Heart right ventricle (tissue), 16 donors: ENCODE measurements at places on chromosomes 4 and X.
A peak's percentile ranks its signal among the peaks of the same experiment; 100 is the strongest.

- no peak overlapping the region for H3K4me3 ChIP-seq
- H3K27ac ChIP-seq: no peak overlapping the region
- H3K36me3 ChIP-seq: no peaks in the 10 kb centered on the region
- DNase-seq: no peak
- H3K27me3 ChIP-seq: no peaks in the 10 kb centered on the region
Observed at GRCh38 chrX:19137067-19137466, 14.8 kb upstream of the ADGRG2 start.

DNA sequence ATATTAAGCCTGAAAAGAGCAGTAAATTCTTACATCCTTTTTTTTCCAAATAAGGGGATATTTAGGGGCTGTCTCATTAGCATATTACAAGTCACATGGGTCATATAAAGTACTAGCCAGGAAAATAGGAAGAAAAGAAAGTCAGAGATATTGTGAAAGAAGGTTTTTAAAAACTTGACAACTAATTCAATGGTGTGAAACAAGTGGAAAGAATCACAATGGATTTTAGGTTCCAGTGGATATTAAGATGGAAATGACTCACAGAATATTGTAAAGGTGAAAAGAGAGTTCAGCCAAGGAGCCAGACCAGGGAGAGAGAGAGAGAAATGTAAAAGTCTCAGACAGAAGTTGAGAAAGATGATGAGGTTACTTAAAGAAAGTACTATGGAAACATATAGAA lies 297.2 kb downstream of the IQCM start:
- DNase-seq: no peak
- no peaks in the 10 kb centered on the region for H3K4me1 ChIP-seq
- H3K4me3 ChIP-seq: no peak overlapping the region
- no peaks in the 10 kb centered on the region for H3K36me3 ChIP-seq
- H3K27ac ChIP-seq: no peak overlapping the region

GRCh38 chrX:66030505-66031317 lies 9.2 kb downstream of the VSIG4 start:
- H3K27ac ChIP-seq: no peak overlapping the region
- no peaks in the 10 kb centered on the region for H3K36me3 ChIP-seq
- no peaks in the 10 kb centered on the region for H3K4me1 ChIP-seq

- H3K4me1 ChIP-seq: peaks cover 38% of the 10 kb centered on the region
- H3K27me3 ChIP-seq: peaks cover 90% of the 10 kb centered on the region
- peak; percentile 11 for DNase-seq
- H3K27ac ChIP-seq: no peak overlapping the region
Observed at GRCh38 chr4:93828995-93829819, 654 bp downstream of the ATOH1 start.

DNA sequence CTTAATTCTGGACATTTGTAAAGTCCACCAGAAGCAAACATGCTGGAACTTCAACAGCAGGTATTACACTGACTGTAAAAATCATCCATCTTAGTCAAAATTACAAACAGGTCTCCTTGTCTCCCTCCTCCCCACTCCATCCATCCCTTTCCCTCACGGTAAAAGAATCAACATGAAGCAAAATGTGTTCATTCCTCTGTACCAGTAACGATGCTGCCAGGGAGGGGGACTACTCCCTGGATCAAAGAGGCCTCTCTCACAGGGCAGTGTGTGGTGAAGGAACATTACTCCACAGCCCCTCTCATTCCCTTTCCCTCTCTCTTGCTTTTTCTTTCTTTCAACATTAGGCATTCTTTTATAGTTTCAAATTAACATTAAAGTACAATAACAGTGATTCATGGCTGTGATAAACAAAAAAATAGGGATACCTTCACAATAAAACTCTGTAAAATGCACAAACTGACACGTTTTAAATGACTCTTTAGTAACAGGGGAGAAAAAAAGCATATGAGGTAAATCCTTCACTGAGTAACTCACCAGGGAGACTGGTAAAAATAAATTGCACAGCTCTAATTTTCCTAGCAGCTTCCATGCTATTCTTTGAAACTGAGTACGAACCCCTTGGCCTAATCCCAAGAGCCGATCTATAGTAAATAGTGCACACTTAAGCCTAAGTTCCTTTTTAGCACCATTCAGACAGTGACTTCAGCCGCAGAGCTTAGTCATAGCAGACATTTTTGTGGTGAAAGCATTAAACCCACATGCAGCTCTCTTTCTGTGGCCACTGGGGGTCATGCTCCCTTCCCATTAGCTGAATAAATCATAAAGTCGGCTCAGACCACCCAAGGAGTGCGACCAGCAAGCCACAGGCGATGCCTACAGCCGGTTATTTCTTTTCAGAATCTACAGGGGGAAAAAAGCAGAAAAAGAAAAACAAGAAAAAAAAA lies 215.6 kb upstream of the GYPA start:
- H3K27ac ChIP-seq: no peak overlapping the region
- no peaks in the 10 kb centered on the region for H3K4me1 ChIP-seq
- no peaks in the 10 kb centered on the region for H3K27me3 ChIP-seq

DNA sequence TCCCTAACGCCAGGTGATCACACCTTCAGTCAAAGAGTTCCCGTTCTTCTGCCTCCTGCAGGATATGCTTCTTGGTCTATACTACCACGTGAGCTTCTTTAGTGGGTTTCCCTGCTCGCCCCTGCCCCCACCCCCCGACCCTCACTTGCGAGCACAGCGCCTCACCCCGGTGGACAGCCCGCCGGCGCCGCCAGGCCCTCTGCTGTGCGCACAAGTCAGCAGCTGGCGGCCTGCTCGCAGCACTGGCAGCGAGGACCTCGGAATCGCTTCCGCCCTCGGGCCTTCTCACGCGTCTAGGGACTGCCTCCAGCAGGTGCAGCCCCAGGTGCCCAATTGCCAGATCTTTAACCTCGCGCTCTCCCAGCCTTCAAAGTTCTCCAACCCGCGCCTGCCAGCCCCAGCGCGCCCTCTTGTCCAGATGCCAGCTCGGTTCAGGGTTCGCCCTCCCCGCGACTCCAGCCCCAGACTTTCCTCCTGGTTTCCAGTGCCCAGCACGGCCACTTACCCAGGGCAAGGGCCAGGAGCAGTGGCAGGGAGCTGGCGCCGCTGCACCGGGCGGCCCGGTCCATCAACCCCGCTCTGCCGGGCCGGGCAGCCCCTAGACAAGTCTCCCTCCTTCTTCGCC lies 454 bp downstream of the BTC start:
- peak overlapping the region; percentile 57 for H3K4me3 ChIP-seq
- peak; percentile 9 for DNase-seq
- H3K27ac ChIP-seq: no peak overlapping the region
- H3K36me3 ChIP-seq: no peaks in the 10 kb centered on the region
- H3K27me3 ChIP-seq: no peaks in the 10 kb centered on the region

- no peak overlapping the region for H3K27ac ChIP-seq
- no peaks in the 10 kb centered on the region for H3K36me3 ChIP-seq
- H3K4me3 ChIP-seq: no peak overlapping the region
- no peak for DNase-seq
- no peaks in the 10 kb centered on the region for H3K4me1 ChIP-seq
Observed at GRCh38 chrX:19272452-19272851, 71.3 kb upstream of the PDHA1 start.

GRCh38 chr4:25131926-25132325 lies 28.3 kb downstream of the SEPSECS start:
- H3K27me3 ChIP-seq: no peaks in the 10 kb centered on the region
- H3K27ac ChIP-seq: no peak overlapping the region
- no peaks in the 10 kb centered on the region for H3K4me1 ChIP-seq
- H3K4me3 ChIP-seq: no peak overlapping the region
- H3K36me3 ChIP-seq: no peaks in the 10 kb centered on the region
- no peak for DNase-seq

GRCh38 chrX:77527233-77528001 lies 80.2 kb downstream of the FGF16 start:
- no peaks in the 10 kb centered on the region for H3K4me1 ChIP-seq
- H3K27ac ChIP-seq: no peak overlapping the region
- peak; percentile 26 for DNase-seq
- H3K27me3 ChIP-seq: no peaks in the 10 kb centered on the region

DNA sequence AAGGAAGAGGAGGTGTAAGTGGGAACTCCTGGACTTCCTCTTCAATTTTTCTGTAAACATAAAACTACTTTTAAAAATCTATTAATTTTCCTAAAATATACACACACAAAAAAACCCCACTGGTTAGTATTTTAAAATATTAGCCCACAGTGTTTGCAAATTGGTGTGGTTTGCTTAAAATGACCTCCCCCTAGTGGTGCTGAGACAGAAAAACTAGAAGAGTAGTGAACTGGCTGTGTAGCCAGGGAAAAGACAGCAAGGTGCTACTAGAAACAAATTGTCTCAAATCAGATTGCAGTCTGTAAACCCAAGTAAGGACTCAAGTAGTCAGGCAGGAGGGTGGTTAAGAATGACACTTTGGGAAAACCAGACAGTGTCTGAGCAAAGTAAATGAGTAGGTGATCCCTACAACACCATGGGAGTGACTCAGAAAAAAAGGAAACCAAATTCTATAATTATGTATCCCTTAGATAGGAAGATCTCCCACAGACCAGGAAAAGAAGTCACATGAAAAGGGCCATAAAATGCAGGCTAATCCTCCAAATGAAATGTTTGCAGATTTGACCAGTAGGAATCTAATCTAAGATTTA lies 26.0 kb downstream of the AMTN start:
- no peak overlapping the region for H3K4me3 ChIP-seq
- no peaks in the 10 kb centered on the region for H3K4me1 ChIP-seq
- no peak overlapping the region for H3K27ac ChIP-seq
- H3K36me3 ChIP-seq: no peaks in the 10 kb centered on the region
- H3K27me3 ChIP-seq: peaks cover 6% of the 10 kb centered on the region

DNA sequence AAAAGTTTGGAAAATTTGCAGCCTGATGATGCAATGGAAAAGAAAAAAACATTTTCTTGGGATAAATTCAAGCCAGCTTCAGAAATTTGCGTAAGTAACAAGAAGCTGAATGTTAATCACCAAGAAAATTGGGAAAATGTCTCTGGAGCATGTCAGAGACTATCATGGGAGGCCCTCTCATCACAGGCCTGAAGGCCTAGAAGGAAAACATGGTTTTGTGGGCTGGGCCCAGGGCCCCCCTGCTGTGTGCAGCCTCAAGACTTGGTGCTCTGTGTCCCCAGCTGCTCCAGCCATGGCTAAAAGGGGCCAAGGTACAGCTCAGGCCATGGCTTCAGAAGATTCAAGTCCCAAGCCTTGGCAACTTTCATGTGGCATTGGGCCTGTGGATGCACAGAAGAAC lies 1049.8 kb upstream of the GRIA3 start:
- no peak overlapping the region for H3K4me3 ChIP-seq
- no peaks in the 10 kb centered on the region for H3K36me3 ChIP-seq
- no peaks in the 10 kb centered on the region for H3K4me1 ChIP-seq
- no peaks in the 10 kb centered on the region for H3K27me3 ChIP-seq
- DNase-seq: no peak

- no peaks in the 10 kb centered on the region for H3K4me1 ChIP-seq
- no peak overlapping the region for H3K27ac ChIP-seq
- H3K27me3 ChIP-seq: no peaks in the 10 kb centered on the region
- no peaks in the 10 kb centered on the region for H3K36me3 ChIP-seq
Observed at GRCh38 chr4:121421594-121421993, 40.8 kb upstream of the QRFPR start.

DNA sequence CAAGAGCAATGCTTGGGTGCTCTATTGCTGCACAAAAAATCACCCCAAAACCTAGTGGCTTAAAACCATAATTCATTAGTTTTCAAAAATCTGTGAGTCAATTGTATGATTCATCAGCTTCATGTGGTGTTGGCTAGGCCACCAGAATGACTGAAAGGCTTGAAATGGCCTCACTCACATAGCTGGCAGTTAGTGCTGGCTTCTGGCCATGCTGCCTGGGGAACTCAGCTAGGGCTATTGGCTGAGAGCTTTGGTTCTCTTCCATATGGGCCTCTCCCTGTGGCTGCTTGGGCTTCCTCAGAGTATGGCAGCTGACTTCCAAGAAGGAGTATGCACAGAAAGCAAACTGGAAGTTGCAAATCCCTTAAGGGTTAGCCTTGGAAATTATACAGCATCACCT lies 3.1 kb upstream of the MTMR1 start:
- DNase-seq: no peak
- no peak overlapping the region for H3K4me3 ChIP-seq

GRCh38 chr4:88179261-88179660 lies 20.8 kb upstream of the ABCG2 start:
- H3K4me3 ChIP-seq: no peak overlapping the region
- no peak for DNase-seq
- no peaks in the 10 kb centered on the region for H3K4me1 ChIP-seq
- H3K36me3 ChIP-seq: no peaks in the 10 kb centered on the region

DNA sequence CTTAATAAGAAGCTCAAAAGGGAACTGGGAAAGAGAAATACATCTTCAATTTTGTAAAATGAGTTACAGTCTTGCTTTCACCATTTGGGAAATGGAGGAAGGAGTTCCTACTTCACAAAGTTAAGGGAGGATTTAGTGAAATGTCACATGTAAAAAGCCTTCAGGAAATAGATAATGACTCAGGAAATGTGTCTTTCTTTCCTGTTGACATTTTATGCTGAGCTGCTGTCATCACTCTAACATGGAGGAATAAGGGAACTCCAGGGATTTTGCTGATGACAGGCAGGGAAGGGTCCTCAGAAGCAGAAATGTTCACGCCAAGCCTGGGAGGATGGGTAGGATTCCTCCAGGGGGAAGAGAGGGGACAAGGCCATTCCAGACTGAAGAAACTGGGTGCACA lies 251.1 kb downstream of the USP46 start:
- H3K27me3 ChIP-seq: no peaks in the 10 kb centered on the region
- no peak overlapping the region for H3K4me3 ChIP-seq
- H3K36me3 ChIP-seq: no peaks in the 10 kb centered on the region
- no peak for DNase-seq
- H3K4me1 ChIP-seq: no peaks in the 10 kb centered on the region
- no peak overlapping the region for H3K27ac ChIP-seq

- no peak for DNase-seq
- no peak overlapping the region for H3K27ac ChIP-seq
- no peak overlapping the region for H3K4me3 ChIP-seq
- no peaks in the 10 kb centered on the region for H3K27me3 ChIP-seq
Observed at GRCh38 chrX:68115371-68115770, 317.9 kb downstream of the OPHN1 start.

DNA sequence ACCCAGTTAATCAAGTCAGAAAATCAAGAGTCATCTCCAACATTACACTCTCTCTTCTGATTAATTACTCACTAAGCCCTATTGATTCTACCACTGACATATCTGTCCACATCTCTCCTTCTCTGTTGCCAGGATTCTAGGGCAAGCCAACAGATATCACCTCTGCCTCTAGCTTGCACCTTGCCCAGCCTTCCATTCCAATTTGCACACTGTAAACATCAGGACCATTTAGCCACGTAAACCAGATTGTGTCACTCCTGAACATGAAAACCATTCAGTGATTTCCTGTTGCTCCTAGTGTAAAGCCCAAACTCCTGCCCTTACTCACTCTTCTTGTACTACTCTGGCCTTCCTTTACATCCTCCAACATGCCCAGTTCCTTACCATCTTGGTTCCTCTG lies 68.0 kb upstream of the PLS3 start:
- peaks cover 48% of the 10 kb centered on the region for H3K27me3 ChIP-seq
- H3K36me3 ChIP-seq: no peaks in the 10 kb centered on the region
- no peak overlapping the region for H3K27ac ChIP-seq
- peaks cover 6% of the 10 kb centered on the region for H3K4me1 ChIP-seq

GRCh38 chr4:89294573-89295269 lies 12.9 kb downstream of the GPRIN3 start:
- no peaks in the 10 kb centered on the region for H3K36me3 ChIP-seq
- no peak overlapping the region for H3K4me3 ChIP-seq
- no peak for DNase-seq
- H3K27ac ChIP-seq: peak overlapping the region; percentile 37

GRCh38 chr4:68780232-68780631 lies 35.6 kb upstream of the UGT2B10 start:
- no peak overlapping the region for H3K4me3 ChIP-seq
- no peaks in the 10 kb centered on the region for H3K36me3 ChIP-seq
- no peaks in the 10 kb centered on the region for H3K27me3 ChIP-seq
- H3K27ac ChIP-seq: no peak overlapping the region
- DNase-seq: no peak

GRCh38 chr4:40458109-40458508 lies 123.0 kb downstream of the CHRNA9 start:
- no peak overlapping the region for H3K4me3 ChIP-seq
- no peak overlapping the region for H3K27ac ChIP-seq
- no peaks in the 10 kb centered on the region for H3K36me3 ChIP-seq
- peaks cover 3% of the 10 kb centered on the region for H3K27me3 ChIP-seq
